ENCODE measurements at places on chromosomes 16 and 17.

DNA sequence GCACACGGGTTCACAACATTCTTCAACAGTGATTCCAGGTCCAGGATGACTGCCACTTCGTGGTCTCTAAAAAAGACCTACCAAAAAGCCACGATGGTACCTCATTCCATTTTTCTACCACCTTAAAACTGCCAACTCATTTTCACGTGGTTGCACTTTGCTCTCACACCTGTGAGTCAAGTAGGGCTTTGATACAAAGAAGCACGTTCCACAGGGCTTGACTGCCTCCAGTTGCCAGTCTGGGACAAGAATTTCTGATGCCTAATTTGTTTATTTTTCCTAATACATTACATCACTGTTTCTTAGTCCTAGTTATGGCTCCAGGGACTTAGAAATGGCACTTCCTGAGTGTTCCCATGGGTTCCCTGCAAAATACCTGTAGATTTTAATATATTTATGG lies 911.6 kb upstream of the EEF2KMT start:
- no peak for DNase-seq

GRCh38 chr17:14747603-14747950 lies 446.7 kb downstream of the HS3ST3B1 start:
- DNase-seq = no peak

- no peak for DNase-seq
Measured at GRCh38 chr17:38322897-38323296, 20.9 kb downstream of the GPR179 start.

DNA sequence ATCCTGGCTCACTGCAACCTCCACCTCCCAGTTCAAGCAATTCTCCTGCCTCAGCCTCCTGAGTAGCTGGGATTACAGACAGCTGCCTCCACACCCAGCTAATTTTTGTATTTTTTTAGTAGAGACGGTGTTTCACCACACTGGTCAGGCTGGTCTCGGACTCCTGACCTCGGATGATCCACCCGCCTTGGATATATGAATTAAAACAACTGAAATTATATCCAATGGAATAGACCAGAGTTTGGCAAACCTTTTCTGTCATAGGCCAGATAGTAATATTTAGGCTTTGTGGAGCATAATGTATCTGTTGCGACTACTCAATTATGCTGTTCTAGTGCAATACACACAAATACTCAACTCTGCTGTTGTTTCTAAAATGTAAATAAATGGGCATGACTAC lies 93.8 kb upstream of the NACA2 start:
- DNase-seq = no peak

GRCh38 chr16:19909750-19910322 lies 25.2 kb upstream of the GPRC5B start:
- no peak for DNase-seq

DNA sequence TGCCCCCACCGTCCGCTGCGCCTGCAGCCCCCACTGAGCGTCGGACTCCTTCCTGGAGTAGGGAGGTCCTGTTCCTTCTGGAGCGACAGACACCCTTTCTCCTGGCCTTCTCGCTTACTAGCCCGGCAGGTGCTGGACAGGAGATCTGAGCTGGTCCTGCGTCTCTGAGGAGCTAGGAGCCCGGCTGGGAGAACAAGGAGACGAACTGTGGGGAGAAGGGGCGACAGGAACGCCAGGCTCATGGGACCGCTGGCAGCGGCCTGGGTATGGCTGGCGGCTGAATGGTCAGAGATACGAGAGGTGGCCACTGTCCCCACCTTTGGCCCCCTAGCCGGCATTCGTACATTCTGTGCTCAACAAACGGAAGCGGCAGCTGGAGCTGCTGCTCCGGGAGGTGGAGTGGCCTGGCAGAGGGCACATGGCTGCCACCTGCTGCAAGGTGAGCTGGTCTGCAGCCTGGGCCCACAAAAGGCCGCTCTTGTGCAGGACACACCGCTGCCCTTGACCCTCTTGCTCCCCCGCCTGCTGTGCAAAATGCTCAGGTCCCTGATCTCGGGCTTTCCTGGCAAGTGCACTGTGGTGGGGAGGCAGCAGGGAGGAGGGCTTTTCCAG lies 2066.7 kb downstream of the TP53TG3F start:
- no peak for DNase-seq

Data from T-helper 1 cell (primary cell).